ENCODE measurements at places on chromosomes 5 and 9.
A peak's percentile ranks its signal among the peaks of the same experiment; 100 is the strongest.

GRCh38 chr9:116000748-116001329 is 152.8 kb upstream of the PAPPA start:
- peak; percentile 31 for DNase-seq

- no peak for DNase-seq
These were observed 428 bp downstream of the SLCO4C1 start for GRCh38 chr5:102295534-102296177.

DNA sequence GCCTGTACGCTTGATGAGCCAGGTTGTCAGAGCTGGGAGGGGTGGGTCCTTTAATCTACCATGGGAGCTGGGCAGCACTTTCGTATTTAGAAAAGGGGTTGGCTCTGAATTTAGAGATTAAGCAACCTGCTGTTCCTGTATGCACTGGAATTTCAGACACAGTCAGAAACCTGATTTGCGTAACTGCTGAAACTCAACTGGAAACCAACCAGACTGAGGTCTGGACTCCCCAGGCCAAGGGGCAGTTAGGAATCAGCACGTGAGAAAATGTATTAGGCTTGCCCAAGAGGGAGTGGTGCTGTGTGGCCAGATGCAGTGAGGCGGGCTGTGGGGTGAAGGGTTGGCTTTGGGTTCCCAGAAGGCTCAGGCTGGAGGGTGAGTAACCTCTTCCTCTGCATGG is 235.0 kb downstream of the GOLPH3 start:
- peak; percentile 85 for DNase-seq

GRCh38 chr5:79413112-79413511 is 100.8 kb downstream of the HOMER1 start:
- peak; percentile 58 for DNase-seq

DNA sequence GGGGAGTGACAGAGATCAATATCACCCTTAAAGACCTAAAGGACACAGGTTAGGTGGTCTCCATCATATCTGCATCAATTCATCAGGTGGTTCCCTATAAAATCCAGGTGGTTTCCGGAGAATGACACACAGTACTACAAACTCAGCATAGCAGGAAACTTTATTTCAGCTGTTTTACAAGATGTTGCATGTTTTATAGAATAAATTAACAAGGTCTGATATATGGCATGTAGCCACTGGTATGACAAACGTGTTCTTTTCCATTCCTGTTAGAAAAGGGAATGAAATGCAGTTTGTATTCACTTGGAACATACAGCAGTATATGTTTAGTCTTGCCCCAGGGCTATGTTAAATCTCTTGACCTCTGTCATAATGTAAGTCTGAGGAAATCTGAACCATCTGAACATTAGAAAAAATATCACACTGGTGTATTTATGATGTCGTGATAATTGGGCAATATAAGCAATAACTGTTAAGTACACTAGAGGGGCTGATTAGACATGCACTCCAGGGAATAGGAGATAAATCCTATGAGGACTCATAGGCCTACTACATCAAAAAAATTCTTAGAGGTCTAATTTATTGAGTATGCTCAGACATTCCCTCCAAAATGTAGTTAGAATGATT is 42.2 kb upstream of the TNFSF8 start:
- DNase-seq: peak; percentile 15

DNA sequence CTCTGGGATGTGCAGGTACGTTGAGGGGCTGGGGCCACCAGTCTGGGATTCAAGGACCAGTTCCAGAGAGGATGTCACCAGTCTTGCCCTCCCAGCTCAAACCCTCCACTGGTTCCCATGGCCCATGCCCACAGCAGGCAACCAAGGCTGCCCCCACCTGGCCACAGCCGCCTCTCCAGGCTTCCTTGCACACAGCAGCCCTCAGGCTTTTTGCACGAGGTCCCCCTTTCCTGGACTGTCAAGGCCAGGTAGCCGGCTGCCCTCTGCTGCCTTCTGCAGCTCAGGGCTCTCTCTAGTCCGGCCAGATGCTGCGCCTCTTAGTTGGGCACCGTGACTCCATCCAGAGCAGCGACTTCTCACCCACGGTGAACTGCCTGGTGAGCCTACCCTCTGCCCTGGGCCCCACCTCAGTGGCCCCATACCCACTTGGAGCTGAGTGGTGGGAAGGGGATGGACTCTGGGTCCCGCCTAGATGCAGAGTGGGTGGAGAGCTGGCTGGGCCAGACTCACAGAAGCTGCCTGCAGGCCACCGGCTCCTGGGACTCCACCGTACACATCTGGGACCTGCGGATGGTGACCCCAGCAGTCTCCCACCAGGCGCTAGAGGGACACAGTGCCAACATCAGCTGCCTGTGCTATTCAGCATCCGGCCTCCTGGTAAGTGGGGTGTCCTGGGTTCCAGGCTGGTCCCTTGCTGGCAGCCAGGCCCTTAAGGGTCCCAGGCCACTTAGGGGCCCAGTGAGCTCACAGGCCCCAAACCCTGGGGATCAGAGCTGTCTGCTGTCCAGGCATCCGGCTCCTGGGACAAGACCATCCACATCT is 2.9 kb downstream of the WDR38 start:
- peak; percentile 41 for DNase-seq

DNA sequence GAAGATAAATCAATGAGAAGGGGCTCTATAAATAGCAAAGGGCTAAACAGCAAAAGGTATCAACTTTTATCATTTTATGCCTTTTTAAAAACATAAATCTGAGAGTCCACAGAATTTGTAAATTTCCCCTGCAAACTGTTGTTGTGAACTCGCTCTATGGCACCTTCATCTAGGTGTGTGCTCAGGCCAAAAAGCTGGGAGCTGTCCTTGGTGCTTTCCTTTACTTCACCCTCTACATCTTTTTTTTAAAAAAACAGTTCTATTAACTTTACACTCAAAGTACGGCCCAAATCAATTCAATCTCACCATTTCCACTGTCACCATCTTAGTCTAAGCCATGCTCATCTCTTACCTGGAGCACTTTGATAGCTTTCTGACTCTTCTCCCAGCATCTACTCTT is 108.2 kb upstream of the GPR151 start:
- DNase-seq: peak; percentile 16

DNA sequence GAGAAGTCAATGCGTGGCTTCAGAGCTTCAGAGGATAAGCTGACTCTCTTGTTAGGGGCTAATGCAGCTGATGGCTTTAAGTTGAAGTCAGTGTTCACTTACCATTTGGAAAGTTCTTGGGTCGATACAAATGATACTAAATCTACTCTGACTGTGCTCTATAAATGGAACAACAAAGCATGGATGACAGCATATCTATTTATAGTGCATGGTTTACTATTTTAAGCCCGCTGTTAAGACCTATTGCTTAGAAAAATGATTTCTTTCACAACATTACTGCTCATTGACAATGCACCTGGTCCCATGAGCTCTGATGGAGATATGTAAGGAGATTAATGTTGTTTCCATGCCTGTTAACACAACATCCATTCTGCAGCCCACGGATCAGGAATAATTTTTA is 435.7 kb downstream of the MAT2B start:
- DNase-seq: no peak

DNA sequence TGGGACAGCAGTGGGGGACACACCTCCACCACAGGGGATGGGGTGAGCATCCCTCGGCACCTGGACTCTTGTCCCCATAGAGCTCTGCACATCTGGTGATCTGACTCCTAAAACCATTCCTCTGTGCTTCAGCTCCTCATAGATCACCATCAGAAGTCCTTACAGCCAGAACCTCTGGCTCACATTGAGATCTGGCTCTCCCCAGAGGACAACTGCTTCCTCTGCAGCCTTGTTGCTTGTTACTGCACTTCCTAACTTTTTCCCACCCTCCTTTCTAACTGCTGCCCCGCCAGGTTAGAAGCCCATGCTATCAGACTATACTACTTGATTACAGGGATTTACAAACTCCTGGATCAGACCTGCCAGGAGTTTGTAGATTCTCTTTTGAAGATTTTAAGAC is 64.5 kb downstream of the ARSB start:
- peak; percentile 12 for DNase-seq

- no peak for DNase-seq
These were observed 1.3 kb downstream of the UBE2R2 start for GRCh38 chr9:33818167-33818846.

DNA sequence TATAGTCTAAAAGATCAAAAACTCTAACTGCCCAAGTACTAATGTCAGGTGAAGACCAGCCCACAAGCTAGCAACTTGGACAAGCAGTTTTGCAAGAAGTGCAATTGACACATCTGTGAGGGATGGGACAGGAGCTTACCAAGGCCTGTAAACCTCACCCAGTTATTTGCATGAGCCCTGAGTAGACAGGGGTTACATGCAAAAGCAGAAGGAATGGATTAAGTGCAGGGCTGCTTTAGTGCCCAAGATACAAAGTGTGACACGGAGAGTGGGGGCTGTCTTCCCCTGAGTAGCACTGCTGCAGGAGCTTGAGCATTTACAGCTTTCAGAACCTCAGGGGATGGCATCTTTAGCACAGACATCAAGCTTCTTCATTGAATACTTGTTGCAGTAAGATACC is 286.7 kb downstream of the ELAVL2 start:
- no peak for DNase-seq

DNA sequence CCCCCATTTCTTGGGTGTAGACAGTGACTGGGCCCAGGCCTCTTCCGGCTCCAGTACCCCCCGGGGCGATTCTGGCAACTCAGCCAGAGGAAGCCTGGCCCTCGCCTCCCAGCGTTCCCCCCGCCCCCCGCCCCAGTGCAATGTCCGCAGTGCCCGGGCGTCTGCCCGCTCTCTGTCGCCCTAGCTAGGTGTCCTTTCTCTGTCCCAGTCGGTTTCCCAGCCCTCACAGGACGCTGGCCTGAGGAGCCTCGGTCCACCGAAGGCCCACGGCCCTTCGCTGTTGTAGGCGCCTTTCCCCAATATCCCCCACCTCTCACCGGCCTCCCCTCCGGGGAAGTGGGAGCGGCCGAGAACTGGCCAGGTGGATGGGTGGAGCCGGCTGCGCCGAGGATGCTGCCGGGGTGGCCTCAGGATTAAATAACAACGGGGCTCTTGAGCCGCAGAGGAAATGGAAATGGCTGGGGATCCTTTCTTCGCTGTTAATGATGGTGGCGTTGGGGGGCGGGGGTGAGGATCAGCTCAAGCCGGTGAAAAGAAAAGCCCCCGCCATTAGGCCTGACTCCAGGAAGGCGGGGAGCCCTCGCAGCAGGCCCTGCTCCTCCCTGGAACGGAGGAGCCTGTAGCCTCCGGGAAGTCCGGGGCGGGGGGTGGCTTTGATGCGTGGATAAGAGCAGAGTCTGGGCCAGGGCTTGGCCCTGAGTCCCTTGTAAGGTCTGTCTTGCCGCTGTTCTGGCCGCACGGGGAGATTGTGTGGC is 1.1 kb upstream of the SPRY4 start:
- peak; percentile 68 for DNase-seq

DNA sequence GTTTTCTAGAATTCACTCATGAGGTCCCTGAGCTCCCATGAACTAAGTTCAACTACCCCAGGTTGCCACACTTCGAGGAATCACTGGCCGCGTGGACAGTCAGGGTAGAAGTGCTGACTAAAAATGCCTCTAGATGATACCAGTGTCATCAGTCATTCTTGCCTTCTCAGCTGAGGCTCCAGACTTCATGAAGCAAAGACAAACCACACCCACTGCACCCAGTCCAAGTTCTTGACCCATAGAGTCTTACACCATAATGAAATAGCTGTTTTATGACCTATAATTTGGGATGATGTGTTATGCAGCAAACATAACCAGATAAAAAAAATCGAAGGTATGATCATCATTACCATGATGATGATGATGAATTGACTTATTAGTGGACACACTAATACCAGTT is 632.9 kb upstream of the TLE4 start:
- no peak for DNase-seq

- no peak for DNase-seq
These were observed 86.3 kb upstream of the GCNT4 start for GRCh38 chr5:75138689-75139088.

DNA sequence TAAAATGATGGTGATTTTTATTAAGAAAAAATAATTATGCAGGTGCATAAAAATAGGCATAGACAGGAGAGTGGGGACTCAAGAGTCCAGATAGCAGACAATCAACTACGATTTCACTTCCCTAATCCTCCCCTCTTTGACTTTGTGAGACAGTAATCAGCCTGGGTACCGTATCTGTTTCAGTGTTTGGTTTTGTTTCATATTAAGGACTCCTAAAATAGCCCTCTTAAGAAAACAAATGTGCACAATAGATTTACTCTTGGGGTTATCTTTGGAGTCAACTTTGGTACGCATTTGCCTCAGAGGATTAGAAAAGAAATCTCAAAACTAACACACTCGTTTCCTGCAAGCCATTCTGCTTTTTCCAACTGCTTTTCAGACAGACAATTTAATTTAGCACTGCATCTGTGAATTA is 96.3 kb downstream of the ZNF608 start:
- no peak for DNase-seq

- DNase-seq: no peak
These were observed 37.6 kb upstream of the SMAD5 start for GRCh38 chr5:136094913-136095641.

GRCh38 chr5:86143837-86144236 is 473.9 kb upstream of the COX7C start:
- DNase-seq: no peak

DNA sequence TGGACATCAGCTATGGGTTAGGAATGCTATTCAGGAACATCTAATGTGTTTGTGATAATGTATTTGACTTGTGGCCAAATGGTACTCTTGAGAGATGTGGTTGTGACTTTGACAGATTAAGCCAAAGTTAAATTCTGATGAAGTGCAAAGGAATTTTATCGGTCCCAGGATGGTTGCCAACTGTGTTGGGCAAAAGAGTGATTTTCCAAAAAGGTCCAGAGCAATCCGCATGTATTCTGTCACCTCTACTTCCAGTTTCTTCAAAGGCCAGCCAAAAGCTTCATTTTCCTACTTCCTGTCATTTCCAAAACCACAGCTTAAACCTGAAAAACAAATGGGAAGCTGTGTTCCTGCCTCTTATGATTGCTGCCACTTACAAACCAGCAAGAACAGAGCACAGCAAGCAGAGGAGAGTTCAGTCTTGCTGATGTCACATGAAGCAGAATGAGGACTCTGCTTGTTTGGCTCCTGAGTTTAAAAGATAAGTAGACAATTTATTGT is 59.8 kb downstream of the MARCHF3 start:
- DNase-seq: no peak

GRCh38 chr5:143249851-143250250 is 153.6 kb downstream of the NR3C1 start:
- peak; percentile 43 for DNase-seq

DNA sequence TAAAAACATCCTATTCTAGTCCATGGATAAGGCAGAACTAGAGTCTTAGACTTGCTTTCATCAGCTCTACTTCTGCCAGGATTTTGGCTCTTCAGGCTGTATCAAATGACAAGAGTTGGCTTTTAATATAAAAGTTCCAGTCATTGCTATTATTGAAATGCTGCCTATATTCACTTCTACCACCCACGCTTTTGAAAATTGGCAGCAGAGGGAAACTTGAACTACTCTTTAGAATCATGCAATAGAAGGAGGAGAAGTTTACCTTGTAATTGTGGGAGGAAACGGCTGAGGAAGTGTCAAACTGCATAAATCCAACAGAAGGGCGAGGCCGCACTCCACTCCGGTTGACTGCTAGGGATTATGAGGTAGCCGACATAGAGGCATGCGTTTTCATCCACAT is 122.6 kb upstream of the BASP1 start:
- peak; percentile 25 for DNase-seq

- DNase-seq: no peak
These were observed 292.3 kb upstream of the CD180 start for GRCh38 chr5:67488885-67489284.

GRCh38 chr9:104961701-104962359 is 33.9 kb upstream of the ABCA1 start:
- DNase-seq: peak; percentile 36
